ENCODE measurements at places on chromosomes 2 and 18. TPM values are rescaled to one million over a fixed set of nuclear protein-coding genes. Genes with fewer than 3 reads are reported as not detected.

DCC gene
- 3.5 TPM for total RNA-seq

SEPTIN10 gene
- total RNA-seq, result 58.7 TPM

PLGLB1 gene
- total RNA-seq, result 4.4 TPM

HOXD4 gene
- total RNA-seq, result 0.70 TPM

DNA sequence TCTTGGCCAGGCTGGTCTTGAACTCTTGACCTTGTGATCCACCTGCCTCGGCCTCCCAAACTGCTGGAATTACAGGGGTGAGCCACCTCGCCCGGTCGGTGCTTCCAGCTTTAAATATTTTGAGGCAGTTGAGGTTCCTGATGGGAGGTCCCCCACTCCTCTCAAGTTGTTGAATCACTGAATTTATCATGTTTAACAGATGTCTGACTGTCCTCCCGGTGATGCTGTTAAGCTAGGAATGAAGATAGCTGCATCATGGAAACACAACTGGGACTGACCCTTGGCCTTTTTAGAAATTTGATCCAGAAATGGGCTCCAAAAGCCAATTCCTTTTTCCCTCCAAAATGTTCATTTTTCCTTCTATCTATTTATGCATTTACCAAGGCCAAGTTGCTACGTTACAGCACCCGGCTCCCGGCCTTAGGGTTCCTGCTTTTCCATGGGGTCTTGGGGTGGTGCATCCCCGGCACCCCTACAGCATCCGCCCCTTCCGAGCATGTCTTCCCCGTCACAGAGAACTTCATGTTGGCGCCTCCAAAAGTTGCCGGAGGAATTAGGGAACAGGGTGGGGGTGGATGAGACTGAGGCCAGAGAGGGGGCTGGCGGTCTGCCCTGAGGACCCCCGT is 43.9 kb downstream of the PAX8 start:
- H3K36me3 ChIP-seq, result no peaks in the 10 kb centered on the region
- no peak overlapping the region for H3K4me3 ChIP-seq
- no peak overlapping the region for H3K27ac ChIP-seq
- no peaks in the 10 kb centered on the region for H3K27me3 ChIP-seq
- DNase-seq, result no peak

GRCh38 chr2:150491943-150492342 is 4.5 kb upstream of the RND3 start:
- H3K4me3 ChIP-seq, result no peak overlapping the region
- no peaks in the 10 kb centered on the region for H3K27me3 ChIP-seq
- no peaks in the 10 kb centered on the region for H3K4me1 ChIP-seq
- no peaks in the 10 kb centered on the region for H3K36me3 ChIP-seq
- H3K27ac ChIP-seq, result no peak overlapping the region
